ENCODE measurements at places on chromosomes 1 and 21. TPM values are rescaled to one million over a fixed set of nuclear protein-coding genes. Genes with fewer than 3 reads are reported as not detected.

The TCP10L gene
- total RNA-seq, result 0.70 TPM

The KCNK1 gene
- total RNA-seq, result 6.8 TPM

The TRIM17 gene
- total RNA-seq, result 2.5 TPM

The DNASE2B gene
- not detected for total RNA-seq

The OR2T35 gene
- not detected for total RNA-seq

The HEYL gene
- total RNA-seq, result 0.14 TPM

The VPS72 gene
- 78.2 TPM for total RNA-seq

The DNM3 gene
- total RNA-seq, result 1.5 TPM

The SLAMF9 gene
- not detected for total RNA-seq

The RABGAP1L gene
- total RNA-seq, result 52.1 TPM

The TRIM58 gene
- 2.6 TPM for total RNA-seq

The MAP3K21 gene
- 0.59 TPM for total RNA-seq

The BEST4 gene
- 0.55 TPM for total RNA-seq

The PAPPA2 gene
- total RNA-seq, result not detected

The MAN1C1 gene
- 12.1 TPM for total RNA-seq

The RIPK4 gene
- total RNA-seq, result not detected

The SH3D21 gene
- 6.7 TPM for total RNA-seq

The RAB42 gene
- 0.14 TPM for total RNA-seq

The C4BPA gene
- total RNA-seq, result not detected

The GIPC2 gene
- total RNA-seq, result 0.05 TPM

The SLAMF7 gene
- 6.8 TPM for total RNA-seq

The RRP15 gene
- total RNA-seq, result 25.3 TPM

The NT5C1A gene
- not detected for total RNA-seq

The WNT3A gene
- total RNA-seq, result not detected

The CASQ1 gene
- 0.11 TPM for total RNA-seq

The PLEKHG5 gene
- total RNA-seq, result 1.4 TPM

The F5 gene
- 9.1 TPM for total RNA-seq

The KCNH1 gene
- not detected for total RNA-seq

The TACSTD2 gene
- not detected for total RNA-seq

The CDK11B gene
- 35.6 TPM for total RNA-seq

The EPHX1 gene
- total RNA-seq, result 2.2 TPM

The HPDL gene
- 8.3 TPM for total RNA-seq

The KRTAP10-1 gene
- total RNA-seq, result not detected

The SESN2 gene
- total RNA-seq, result 7.9 TPM

The OR6N1 gene
- total RNA-seq, result not detected

The VCAM1 gene
- not detected for total RNA-seq

The INSRR gene
- total RNA-seq, result 0.14 TPM
